Naive thymus-derived CD8-positive, alpha-beta T cell (primary cell): ENCODE measurements at places on chromosomes 3 and 15.

GRCh38 chr3:182388506-182388905 is 404.8 kb upstream of the ATP11B start:
- no peak for DNase-seq

GRCh38 chr3:54168451-54168850 is 46.1 kb downstream of the CACNA2D3 start:
- DNase-seq: no peak

- no peak for DNase-seq
These were observed 3.8 kb downstream of the ZMAT3 start for GRCh38 chr3:179067839-179068238.

- no peak for DNase-seq
These were observed 5.0 kb downstream of the NAA50 start for GRCh38 chr3:113741086-113741485.
